ENCODE measurements at places on chromosomes 6 and 20. TPM values are rescaled to one million over a fixed set of nuclear protein-coding genes. Genes with fewer than 3 reads are reported as not detected.

AKAP12 gene
- total RNA-seq, result 126 TPM

ENPP5 gene
- not detected for total RNA-seq

DOK5 gene
- 0.53 TPM for total RNA-seq

MROH8 gene
- 0.08 TPM for total RNA-seq

AIF1 gene
- total RNA-seq, result not detected

ASXL1 gene
- total RNA-seq, result 53.7 TPM

SLC26A8 gene
- not detected for total RNA-seq

PKIB gene
- 2.3 TPM for total RNA-seq

CNKSR3 gene
- total RNA-seq, result 2.3 TPM

NKAIN4 gene
- total RNA-seq, result not detected

KCNQ2 gene
- 0.45 TPM for total RNA-seq

PDYN gene
- not detected for total RNA-seq

PROKR2 gene
- total RNA-seq, result not detected

SLPI gene
- total RNA-seq, result not detected

AVP gene
- total RNA-seq, result not detected

C6orf52 gene
- 0.82 TPM for total RNA-seq

MRAP2 gene
- 0.19 TPM for total RNA-seq

TMEM239 gene
- 0.04 TPM for total RNA-seq

PRSS16 gene
- total RNA-seq, result 3.5 TPM

KCNK16 gene
- total RNA-seq, result not detected

ECT2L gene
- total RNA-seq, result not detected

AGPAT1 gene
- total RNA-seq, result 66.1 TPM

CST7 gene
- not detected for total RNA-seq

HSPA12B gene
- not detected for total RNA-seq

PFDN6 gene
- total RNA-seq, result 227 TPM

All from A375 (cell line).